T-helper 1 cell treated with Interleukin-12 subunit alpha and Interleukin-12 subunit beta and Interleukin-4 antibody, amounts not matched to agents 30 ng/mL and 1 ng/mL, for 36 hours (primary cell): ENCODE measurements at places on chromosomes 4 and X. TPM values are rescaled to one million over a fixed set of nuclear protein-coding genes. Genes with fewer than 3 reads are reported as not detected.

The IDUA gene
- total RNA-seq, result 38.9 and 45.9 TPM in 2 replicates

The GPC3 gene
- 0.07 and 0.12 TPM in 2 replicates for total RNA-seq

The SHOX gene
- not detected in 2 replicates for total RNA-seq

The KCTD8 gene
- not detected in 2 replicates for total RNA-seq

The HTRA3 gene
- total RNA-seq, result not detected in 2 replicates

The CDKL5 gene
- 0.68 and 1.2 TPM in 2 replicates for total RNA-seq
